Activated CD4-positive, alpha-beta T cell treated with anti-CD3 and anti-CD28 coated beads for 36 hours (primary cell): ENCODE measurements at places on chromosomes 3 and 15.

DNA sequence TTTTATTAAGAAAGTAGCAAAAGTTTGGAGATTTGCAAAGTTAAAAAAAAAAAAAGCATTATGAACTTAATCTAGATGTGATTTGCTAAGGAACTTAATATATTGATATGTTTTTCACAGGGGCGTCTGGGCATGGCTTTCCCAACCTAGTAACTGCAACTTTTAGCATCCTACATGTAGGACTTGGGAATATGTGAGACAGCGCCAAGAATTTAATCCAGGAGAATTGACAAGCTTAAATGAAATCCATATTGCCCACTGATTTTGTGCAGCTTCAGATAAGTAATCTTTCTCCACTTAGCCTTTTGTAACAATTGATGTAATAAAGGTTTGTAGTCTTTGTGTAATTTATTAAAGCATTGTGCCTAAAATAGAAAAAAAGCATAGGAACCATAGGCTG lies 982 bp upstream of the GABPB1 start:
- H3K36me3 ChIP-seq, result peaks cover 71% of the 10 kb centered on the region
- H3K4me1 ChIP-seq, result peaks cover 37% of the 10 kb centered on the region
- peak overlapping the region; percentile 99 for H3K4me3 ChIP-seq
- H3K27ac ChIP-seq, result peak overlapping the region; percentile 100
- DNase-seq, result no peak
- H3K27me3 ChIP-seq, result no peaks in the 10 kb centered on the region

- no peak overlapping the region for H3K4me3 ChIP-seq
- H3K27me3 ChIP-seq, result no peaks in the 10 kb centered on the region
- H3K27ac ChIP-seq, result no peak overlapping the region
- no peak for DNase-seq
Observed at GRCh38 chr15:74024687-74025086, 30.2 kb downstream of the PML start.

- no peaks in the 10 kb centered on the region for H3K4me1 ChIP-seq
- H3K27ac ChIP-seq, result no peak overlapping the region
- H3K4me3 ChIP-seq, result no peak overlapping the region
- no peaks in the 10 kb centered on the region for H3K36me3 ChIP-seq
Observed at GRCh38 chr3:178263236-178263916, 272.9 kb upstream of the KCNMB2 start.

GRCh38 chr3:94285872-94286271 lies 223.0 kb downstream of the NSUN3 start:
- H3K36me3 ChIP-seq, result no peaks in the 10 kb centered on the region
- no peaks in the 10 kb centered on the region for H3K4me1 ChIP-seq
- no peak overlapping the region for H3K4me3 ChIP-seq

DNA sequence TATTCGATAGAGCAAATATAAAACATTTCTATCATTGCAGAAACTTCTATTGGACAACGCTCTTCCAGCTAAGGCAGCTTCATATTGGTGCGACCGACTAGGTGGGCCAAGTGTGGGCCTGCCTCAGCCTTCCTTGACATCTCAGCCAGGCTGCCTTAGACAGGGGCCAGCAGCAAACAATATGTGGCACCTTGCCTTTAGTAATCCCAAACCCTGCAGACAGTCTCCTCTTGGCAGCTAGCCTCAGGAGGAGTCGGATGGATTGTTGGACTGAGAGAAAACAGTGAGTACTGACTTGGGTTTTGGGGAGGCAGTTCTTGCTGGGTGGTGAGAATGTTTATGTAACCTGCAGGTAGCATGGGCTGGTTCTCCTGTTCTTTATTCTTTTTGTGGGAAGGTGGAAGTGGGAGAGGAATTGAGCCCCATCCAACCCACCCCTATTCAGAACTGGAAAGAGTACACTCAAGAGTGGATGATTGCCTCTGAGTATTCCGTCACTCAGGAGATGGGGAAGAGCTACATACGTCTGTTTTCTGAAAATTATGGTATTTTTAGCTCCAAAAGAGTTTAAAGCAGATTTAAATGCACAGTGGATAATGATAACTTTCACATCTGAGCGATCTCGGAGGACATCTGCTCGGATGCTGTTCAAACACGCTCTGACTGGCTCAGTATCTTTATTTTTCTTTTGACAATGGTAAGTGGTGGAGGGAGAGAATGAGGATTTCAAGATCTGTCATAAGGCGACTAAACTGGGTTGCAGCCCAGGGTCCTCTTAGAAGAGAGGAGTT lies 47.2 kb downstream of the GPD1L start:
- no peak overlapping the region for H3K27ac ChIP-seq
- H3K4me1 ChIP-seq, result no peaks in the 10 kb centered on the region
- H3K4me3 ChIP-seq, result no peak overlapping the region
- peaks cover 35% of the 10 kb centered on the region for H3K36me3 ChIP-seq
- H3K27me3 ChIP-seq, result no peaks in the 10 kb centered on the region
- DNase-seq, result no peak

- H3K27ac ChIP-seq, result no peak overlapping the region
- DNase-seq, result no peak
- H3K4me1 ChIP-seq, result no peaks in the 10 kb centered on the region
Observed at GRCh38 chr3:64109438-64109837, 86.1 kb upstream of the PSMD6 start.

DNA sequence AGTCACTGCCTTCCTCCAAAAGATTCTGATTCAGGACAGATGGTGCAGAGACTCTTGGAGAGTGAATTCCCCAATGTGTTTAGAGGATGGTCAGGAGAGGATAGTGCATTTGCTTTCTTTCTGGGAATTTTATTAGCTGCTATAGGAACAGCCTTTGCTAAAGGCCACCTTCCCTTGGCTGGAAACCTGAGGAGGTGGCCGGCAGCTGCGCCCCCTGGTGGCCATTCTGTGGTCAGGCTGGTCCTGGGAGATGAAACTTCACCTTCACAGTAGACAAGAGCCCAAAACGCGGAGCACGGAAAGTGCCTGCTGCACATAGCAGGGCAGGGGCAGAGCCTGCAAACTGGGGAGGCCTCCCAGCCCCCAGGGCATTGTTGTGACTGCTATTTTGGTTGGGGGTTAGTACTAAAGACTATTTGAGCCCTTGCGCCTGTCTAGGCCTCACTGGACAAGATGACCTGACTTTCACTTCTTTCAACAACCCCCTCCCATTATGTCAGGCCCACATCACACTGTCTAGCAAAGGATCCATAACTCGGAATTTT lies 34.3 kb downstream of the SEC22C start:
- H3K27me3 ChIP-seq, result no peaks in the 10 kb centered on the region
- H3K4me1 ChIP-seq, result no peaks in the 10 kb centered on the region
- H3K36me3 ChIP-seq, result peaks cover 7% of the 10 kb centered on the region

- peaks cover 3% of the 10 kb centered on the region for H3K27me3 ChIP-seq
- H3K27ac ChIP-seq, result no peak overlapping the region
- DNase-seq, result no peak
- H3K4me1 ChIP-seq, result peaks cover 7% of the 10 kb centered on the region
- peaks cover 10% of the 10 kb centered on the region for H3K36me3 ChIP-seq
- H3K4me3 ChIP-seq, result no peak overlapping the region
Observed at GRCh38 chr3:72224804-72225509, 440.0 kb upstream of the PROK2 start.

DNA sequence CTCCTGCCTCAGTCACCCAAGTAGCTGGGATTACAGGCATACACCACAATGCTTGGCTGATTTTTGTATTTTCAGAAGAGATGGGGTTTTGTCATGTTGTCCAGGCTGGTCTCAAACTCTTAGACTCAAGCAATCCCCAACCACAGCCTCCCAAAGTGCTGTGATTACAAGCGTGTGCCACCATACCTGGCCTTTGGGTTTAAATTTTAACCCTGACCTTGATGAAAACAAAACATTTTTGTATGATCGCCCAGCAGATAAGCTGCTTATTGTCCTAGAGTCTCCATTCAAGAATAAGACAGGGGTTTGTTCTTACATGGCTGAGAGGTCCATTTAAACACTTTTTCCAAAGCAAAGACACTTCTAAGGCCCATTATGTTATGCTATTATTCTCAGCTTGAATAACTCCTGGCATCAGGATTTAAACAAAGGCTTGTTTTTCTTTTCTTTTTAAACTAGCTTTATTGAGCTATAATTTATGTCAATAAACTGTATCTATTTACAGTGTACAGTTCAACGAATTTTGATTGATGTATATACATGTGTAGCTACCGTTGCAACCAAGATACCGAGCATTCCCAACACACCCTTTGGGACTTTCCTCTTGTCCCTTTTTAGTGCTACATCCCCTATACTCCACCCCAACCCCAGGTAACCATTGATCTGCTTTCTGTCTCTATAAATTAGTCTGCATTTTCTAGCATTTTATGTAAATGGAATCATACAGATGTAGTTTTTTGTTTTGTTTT lies 1.4 kb upstream of the MUC13 start:
- no peak overlapping the region for H3K27ac ChIP-seq
- no peak overlapping the region for H3K4me3 ChIP-seq
- no peaks in the 10 kb centered on the region for H3K4me1 ChIP-seq
- no peaks in the 10 kb centered on the region for H3K36me3 ChIP-seq
- DNase-seq, result no peak

- peaks cover 10% of the 10 kb centered on the region for H3K4me1 ChIP-seq
- no peak for DNase-seq
- H3K27ac ChIP-seq, result no peak overlapping the region
- H3K4me3 ChIP-seq, result no peak overlapping the region
- peaks cover 26% of the 10 kb centered on the region for H3K36me3 ChIP-seq
Observed at GRCh38 chr3:14150078-14150477, 25.2 kb downstream of the TMEM43 start.

- no peaks in the 10 kb centered on the region for H3K36me3 ChIP-seq
- no peak overlapping the region for H3K4me3 ChIP-seq
- no peak overlapping the region for H3K27ac ChIP-seq
- no peak for DNase-seq
- no peaks in the 10 kb centered on the region for H3K27me3 ChIP-seq
Observed at GRCh38 chr3:169556349-169556870, 107.1 kb downstream of the MECOM start.

DNA sequence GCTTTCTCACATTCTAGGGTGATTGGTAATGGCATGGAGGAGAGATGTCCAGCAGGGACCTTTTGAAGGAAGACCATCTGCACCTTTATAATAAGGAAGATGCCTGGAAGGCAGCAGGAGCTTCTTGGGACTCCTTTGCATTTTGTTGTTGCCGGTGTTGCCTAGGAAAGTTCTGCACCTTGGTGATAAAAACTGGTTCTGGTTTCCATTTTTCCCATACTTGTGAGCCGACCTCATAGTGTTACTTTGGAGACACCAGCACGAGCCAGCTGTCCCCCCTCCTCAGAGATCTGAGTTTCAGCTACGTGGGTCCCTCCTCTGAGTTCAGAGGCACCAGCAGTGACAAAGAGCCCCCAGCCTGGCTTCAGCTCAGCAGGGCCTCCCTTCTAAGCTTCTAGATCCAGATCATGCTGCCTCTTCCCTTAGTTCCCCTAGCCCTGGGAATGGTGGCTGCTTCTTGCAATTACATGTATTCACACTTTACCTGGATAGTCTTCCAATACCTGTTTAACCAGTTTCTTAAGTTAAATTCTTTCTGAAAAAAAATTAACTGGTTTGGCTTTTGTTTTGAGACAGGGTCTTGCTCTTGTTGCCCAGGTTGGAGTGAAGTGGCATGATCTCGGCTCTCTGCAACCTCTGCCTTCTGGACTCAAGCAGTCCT lies 18.0 kb upstream of the FSTL1 start:
- H3K4me3 ChIP-seq, result no peak overlapping the region
- DNase-seq, result no peak
- H3K4me1 ChIP-seq, result no peaks in the 10 kb centered on the region
- H3K27me3 ChIP-seq, result peaks cover 17% of the 10 kb centered on the region

GRCh38 chr15:31331389-31331788 lies 4.8 kb downstream of the KLF13 start:
- peaks cover 75% of the 10 kb centered on the region for H3K4me1 ChIP-seq
- peak overlapping the region; percentile 79 for H3K27ac ChIP-seq
- peak overlapping the region; percentile 97 for H3K4me3 ChIP-seq
- H3K27me3 ChIP-seq, result no peaks in the 10 kb centered on the region

GRCh38 chr3:77873598-77873997 lies 833.7 kb downstream of the ROBO2 start:
- no peak overlapping the region for H3K4me3 ChIP-seq
- no peaks in the 10 kb centered on the region for H3K4me1 ChIP-seq
- H3K36me3 ChIP-seq, result no peaks in the 10 kb centered on the region
- H3K27me3 ChIP-seq, result no peaks in the 10 kb centered on the region
- H3K27ac ChIP-seq, result no peak overlapping the region

DNA sequence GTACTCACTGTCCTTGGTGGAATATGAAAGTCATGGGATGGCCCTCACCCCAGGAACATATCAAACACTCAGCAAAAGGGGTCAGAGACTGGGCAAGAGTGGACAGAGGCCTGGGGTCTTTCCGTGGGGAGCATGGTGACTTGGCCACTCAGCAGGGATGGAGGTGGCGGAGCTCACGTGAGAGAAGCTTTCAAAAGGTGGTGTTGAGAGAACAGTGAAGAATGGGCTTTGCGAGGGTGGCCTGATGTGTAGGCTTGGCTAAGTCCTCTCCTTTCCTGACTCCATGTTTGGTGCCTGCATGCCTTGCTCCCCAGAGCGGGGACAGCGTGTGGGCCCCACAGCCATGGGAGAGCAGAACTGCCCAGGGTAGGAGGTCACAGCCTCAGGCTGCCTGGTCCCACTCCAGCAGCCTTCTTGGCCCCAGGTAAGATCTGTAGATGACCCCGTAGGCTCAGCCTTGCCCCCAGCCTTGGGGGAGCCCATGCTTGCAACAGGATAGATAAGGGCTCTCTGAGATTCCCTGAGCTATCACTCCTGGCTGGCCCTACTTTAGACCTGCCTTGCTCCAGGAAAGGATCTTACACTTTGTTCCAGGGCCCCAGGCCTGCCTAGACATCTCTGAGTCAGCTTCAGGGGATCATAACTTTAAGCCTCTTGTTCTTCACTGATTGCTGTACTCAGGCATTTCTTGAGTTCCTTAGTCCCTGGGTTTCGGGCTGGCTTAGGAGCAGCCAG lies 17.0 kb downstream of the RPLP1 start:
- peaks cover 25% of the 10 kb centered on the region for H3K4me1 ChIP-seq
- no peaks in the 10 kb centered on the region for H3K27me3 ChIP-seq
- H3K36me3 ChIP-seq, result no peaks in the 10 kb centered on the region
- DNase-seq, result no peak
- H3K27ac ChIP-seq, result peak overlapping the region; percentile 85

DNA sequence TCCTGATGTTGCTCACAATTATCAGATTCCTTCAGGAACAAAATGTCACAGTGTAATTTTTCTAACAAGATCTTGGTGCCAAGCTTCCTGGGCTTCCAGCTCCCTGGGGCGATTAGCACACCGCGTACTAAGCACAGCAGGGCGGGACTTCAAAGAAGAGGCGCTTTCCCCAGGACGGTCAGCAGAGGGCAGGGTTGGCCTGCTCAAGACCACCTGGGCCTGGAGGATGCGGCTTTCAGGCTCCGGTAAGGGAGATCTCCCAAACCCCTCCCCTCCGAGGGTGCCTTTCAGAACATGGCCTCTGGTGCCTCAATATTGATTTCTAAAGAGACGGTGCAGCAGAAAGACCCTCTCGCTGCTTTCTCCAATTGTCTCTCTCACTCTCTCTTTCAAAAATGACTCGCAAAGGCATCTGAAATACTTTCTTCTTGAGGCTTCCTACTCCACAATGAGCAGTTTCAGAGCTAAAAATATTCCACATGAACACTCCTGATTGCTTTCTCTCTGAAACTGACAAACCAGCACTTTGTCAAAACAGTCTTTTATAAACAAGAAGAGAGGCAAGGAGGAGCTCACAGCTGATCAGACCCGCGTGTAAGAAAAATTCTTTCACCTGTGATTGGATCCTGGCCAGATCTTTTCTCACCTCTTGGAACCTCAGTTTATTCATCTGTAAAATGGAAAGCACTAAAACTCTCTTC lies 154.0 kb downstream of the ADAMTS9 start:
- no peak overlapping the region for H3K27ac ChIP-seq
- no peaks in the 10 kb centered on the region for H3K36me3 ChIP-seq
- H3K4me3 ChIP-seq, result no peak overlapping the region
- peaks cover 6% of the 10 kb centered on the region for H3K4me1 ChIP-seq
- DNase-seq, result peak; percentile 77
